ENCODE measurements at places on chromosomes 6 and 20.

DNA sequence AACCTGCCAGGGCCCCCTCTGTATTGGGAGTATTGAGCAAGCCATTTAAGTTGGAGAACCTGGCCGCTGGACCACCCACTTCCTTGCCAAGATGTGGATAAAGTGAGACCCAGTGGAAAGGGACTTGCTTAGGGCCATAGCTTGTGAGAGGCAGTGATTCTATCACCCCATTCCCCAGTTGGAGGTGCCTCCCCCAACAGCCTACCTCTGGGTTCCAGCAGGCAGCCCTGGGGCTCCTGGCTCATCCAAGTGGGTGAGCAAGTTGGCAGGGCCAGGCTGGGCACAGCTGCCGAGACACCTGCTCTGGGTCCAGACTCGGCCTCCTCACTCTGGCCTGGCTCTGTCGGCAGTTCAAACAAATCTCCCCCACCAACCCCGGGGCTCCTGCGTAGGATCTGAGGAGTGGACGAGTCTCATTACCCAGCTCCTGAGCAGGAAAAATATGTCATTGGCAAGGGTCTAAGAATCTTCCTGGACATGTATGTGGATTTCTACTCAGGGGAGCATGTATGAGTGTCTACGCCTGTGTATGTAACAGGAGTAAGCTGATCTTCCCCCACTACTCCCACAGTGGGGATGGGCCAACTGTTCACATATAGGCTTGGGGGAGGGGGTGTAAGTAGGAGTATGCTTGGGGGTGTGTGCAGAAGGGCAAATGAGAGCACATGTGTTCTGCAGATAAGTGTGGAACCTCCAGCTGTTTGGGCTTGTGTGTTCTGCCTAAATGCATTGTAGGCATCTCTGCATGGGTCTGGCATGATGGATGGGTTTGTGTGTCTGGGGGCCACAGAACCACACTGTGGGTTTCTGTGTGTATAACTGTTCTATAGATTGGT, 1.9 kb downstream of the ID1 start:
- no peak for DNase-seq

DNA sequence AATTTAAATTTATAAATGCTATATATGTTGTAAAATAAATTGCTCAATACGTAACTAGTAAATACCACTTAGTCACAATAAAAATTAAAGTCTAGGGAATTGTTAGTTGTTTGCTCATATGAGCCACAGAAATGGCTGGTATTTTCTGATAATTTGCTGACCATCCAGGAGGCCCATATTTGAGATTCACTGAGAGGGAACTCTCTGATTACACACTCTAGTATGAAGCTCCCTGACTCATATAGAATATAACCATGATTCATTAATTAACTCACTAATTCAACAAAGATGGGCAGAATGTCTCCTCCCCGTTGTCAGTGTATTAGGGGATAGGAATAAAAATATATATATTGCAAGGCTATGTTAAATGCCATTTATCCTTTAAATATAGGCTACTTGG, 46.6 kb upstream of the TMEM30A start:
- peak; percentile 89 for DNase-seq

GRCh38 chr6:74717591-74717990, 488.3 kb downstream of the COL12A1 start:
- DNase-seq = no peak

- DNase-seq = no peak
Measured at GRCh38 chr6:87436435-87436834, 28.7 kb downstream of the CFAP206 start.

DNA sequence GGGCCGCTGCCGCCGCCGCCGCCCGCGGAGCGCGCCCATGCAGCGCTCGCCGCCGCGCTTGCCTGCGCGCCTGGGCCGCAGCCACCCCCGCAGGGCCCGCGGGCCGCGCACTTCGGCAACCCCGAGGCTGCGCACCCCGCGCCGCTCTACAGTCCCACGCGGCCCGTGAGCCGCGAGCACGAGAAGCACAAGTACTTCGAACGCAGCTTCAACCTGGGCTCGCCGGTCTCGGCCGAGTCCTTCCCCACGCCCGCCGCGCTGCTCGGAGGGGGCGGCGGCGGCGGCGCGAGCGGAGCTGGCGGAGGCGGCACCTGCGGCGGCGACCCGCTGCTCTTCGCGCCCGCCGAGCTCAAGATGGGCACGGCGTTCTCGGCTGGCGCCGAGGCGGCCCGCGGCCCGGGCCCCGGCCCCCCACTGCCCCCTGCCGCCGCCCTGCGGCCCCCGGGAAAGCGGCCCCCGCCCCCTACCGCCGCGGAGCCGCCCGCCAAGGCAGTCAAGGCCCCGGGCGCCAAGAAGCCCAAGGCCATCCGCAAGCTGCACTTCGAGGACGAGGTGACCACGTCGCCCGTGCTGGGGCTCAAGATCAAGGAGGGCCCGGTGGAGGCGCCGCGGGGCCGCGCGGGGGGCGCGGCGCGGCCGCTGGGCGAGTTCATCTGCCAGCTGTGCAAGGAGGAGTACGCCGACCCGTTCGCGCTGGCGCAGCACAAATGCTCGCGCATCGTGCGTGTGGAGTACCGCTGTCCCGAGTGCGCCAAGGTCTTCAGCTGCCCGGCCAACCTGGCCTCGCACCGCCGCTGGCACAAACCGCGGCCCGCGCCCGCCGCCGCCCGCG, 730 bp downstream of the INSM1 start:
- no peak for DNase-seq

- DNase-seq = no peak
Measured at GRCh38 chr20:1824181-1824580, 71.0 kb upstream of the SIRPA start.

DNA sequence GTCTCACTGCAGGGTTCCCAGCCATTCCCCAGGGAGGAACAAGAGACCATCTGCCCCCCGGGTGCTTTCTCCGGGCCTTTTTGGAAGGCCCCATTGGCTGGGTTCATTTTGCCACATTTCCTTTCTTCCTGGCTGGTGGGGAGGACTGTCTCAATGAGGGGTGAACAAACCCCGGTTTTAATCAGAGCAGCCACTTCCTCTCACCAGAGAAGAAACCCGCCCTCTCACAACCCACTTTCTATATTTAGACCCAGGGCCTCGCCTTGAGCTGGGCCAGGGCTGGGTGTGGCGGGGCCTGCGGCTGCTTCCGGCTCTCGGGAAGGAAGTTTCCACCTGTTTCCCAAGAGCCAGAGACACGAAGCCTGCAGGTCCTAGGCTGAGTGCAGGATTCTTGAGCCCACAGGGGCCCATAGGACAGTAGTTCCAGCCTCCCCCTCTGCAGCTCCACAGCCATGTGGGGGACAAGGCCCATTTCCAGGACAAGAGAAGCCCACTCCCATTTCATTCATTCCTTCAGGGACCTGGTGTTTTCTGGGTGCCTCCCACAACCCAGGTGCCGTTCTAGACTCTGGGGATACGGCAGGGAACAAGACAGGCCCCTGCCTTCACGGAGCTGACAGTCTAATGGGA, 41.8 kb downstream of the RBM38 start:
- no peak for DNase-seq

DNA sequence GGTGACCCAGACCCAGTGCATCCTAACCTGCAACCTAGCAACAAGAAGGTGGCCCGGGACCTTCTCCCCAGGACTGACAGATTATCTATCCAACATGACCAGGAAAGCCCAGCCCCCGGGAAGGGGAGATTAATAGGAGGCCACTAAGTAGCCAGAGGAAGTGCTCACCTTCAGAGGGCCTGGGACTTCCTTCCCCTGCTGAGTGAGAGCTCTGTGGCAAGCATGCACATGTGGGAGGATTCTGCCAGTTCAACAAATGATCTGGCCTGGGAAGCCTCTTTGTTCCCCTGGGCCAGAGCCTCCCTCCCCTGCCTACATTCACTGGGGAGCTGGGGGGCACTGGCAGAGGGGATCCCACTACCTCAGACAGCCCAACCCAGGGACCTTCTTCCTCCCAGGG, 39.6 kb downstream of the SHLD1 start:
- DNase-seq = no peak

DNA sequence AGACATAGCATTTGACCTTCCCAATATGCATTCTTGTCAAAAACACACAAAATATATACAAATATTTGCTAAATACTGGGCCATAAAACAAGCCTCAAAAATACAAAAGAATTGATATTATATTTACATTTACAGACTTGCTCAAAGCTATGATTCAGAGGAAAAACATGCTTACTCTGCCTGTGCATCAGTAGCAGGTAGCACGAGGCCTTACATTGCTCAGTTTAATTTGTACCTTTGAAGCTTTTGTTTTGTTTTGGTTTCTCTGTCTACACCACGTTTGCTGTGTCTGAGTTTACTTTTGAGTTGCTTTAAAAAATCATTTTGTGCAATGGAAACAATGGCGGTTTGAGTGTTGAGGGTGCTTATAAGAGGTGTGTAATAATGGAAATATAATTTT, 99.3 kb downstream of the PHF3 start:
- DNase-seq = no peak

GRCh38 chr20:46696791-46697279, 7.6 kb upstream of the TP53RK start:
- no peak for DNase-seq

DNA sequence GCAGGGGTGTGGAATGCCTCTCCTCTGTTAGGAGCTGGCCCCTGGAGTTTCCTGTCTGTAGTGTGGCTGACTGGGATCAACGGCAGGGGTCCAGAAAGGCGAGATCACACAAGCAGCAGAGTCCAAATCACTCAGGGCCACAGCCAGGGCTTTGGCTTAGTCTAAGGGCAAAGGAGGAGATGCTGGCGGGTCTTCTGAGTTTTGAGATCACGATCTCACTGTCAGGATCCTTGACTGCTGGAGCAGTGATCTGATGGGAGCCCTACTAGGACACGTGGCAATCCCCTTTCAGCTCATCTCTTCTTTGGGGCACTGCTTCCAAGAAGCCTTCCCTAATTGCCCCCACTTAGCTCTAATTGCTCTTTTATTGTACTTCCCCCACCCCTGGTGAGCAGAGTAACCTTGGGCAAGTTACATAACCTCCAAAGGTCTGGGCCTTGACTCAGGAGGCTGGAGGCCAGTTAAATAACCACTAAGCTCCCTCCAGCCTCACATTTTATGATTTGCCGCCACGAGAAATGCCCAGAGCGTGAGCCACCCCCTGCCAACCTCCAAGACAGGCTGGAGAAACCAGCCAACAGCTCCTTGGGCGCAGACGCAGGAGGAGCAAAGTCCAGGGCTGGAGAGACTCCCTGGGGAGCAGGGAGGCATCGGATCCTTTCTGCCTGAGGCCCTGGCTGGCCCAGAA, 12.0 kb downstream of the KCNK5 start:
- DNase-seq = no peak

DNA sequence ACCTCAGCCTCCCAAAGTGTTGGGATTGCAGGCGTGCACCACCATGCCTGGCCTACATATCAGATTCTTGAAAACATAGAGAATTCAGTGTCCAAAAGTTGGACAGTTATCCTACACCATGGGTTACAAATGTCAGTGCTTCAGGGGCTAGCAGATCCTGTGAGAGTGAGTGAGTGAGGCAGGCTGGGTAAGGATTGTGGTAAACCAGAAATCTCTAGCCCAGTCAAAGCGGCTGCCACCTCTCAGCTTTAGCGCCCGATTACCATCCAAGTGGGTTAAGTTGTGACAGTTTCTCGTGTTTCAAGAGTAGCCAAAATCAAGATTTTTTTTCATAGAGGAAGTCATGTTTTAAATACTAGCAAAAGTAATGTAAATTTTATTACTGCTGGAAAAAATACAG, 21.9 kb upstream of the CSE1L start:
- no peak for DNase-seq

DNA sequence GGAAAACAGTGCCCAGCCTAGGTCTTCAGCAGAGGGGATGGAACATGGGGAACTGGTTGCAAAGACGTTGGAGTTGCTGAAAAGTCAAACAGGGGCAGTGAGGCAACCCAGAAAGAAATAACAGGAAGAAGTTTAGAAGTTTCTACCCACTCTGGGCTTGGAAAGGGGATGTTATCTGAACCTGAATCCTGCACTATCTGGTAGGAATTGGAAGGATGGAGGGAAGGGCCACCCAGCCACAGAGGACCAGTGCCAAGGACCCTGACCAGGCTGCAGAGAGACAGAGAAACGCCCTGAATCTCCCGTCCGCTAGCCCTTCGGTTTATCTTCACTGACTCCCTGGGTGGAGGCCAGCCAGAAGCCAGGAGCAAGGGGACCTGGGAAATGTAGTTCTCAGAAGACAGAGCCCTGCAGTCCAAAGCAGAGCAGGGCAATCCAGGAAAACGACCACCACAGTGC, 217.3 kb upstream of the RREB1 start:
- no peak for DNase-seq

DNA sequence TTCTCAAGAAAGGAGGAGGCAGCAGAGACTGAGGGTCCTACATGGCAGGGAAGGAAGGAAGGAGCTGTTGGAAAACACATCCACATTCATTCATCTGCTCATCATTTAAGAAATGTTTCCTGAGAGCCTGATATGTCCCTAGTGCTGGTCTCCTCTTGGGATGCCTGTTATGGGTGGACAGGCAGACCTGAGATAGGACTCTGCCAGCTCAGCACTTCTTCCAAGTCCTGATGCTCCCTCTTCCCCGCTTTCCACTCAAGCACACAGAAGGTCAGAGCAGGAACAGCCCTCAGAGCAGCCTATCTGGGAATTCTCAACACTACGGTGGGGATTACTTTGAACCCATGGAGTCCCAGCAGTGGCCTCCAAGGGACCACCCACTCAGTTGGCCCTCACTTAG, 8.0 kb upstream of the SIRPD start:
- DNase-seq = no peak

DNA sequence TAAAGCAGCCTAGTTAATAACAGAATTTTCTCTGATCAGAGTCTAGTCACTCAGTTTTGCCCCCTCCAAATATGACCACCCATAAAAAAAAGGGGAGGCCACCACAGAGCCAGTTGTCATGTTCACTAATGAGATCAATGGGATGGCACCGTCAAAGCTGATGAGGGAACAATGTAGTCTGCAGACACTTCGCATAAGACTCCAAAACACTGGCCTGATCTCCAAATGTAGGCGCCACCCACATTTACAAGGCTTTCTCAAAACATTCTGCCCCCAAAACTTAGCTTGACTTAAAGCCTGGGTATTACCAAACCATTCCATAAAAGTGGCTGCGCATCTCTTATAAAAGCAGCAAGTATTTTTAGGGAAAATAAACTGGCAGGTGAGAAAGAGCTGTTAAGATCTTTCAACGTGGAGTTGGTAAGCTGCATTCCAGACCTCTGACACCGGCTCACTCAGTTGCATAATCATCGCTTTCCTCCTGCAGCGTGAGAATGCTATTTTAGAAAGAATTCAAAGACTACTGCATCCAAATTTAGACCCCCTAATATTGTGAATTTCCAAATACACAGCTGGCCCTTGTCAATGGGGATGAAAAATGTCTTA, 59.3 kb downstream of the TBC1D7 start:
- peak; percentile 40 for DNase-seq

DNA sequence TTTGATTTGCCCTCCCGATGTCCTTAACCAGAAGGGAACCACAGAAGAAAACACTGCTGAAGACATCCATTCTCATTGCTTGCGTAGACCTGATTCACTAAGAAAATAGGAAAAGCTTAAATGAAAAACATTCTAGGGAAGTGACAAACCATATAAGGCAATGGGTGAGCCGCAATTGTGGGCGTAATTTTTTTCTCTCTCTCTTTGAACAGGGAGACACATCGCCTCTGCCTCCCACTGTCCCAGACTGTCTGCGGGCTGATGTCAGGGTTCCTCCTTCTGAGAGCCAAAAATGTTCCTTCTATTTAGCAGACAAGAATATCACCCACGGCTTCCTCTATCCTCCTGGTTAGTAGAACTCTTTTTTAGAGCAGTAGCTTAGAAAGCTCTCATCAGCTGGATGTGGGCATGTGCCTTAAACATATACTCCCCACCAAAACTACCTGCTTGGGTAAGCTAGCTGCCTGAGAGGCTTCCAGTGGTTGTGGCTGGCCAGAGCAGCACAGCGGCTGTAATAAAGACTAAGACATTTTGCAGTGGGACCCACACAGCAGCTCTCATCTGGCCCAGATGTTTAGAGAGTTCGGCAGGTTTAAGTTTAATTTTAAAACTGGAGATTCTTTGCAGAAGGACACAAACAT, 22.7 kb upstream of the CTAGE9 start:
- peak; percentile 44 for DNase-seq
